Stimulated activated CD8-positive, alpha-beta memory T cell treated with anti-CD3 and anti-CD28 coated beads, Interleukin-7, amount 100 ng/mL, for 4 hours (primary cell): ENCODE measurements at places on chromosomes 2 and 18.

GRCh38 chr2:237278568-237278967, 135.4 kb downstream of the COL6A3 start:
- no peak for DNase-seq

GRCh38 chr2:200306931-200307723, 634 bp downstream of the SPATS2L start:
- DNase-seq: no peak

DNA sequence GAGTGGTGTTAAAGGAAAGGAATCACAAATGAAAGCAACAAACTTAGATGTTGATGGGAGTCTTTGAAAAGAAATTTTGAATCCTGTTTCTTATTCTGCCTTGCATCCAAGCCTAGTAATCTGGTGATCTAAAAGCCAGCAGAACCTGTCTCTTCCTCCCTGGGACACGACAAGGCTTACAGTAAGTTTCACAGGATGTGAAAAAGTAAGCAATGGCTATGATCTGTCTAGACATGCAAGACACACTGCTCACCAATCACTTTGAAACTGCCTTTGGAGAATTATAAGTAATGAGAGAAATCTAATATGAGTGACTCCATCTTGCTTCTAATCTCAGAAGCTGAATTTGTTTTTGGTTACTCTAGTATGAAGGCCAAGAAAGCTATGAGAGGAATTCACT, 103.7 kb downstream of the KCNH7 start:
- no peak for DNase-seq

DNA sequence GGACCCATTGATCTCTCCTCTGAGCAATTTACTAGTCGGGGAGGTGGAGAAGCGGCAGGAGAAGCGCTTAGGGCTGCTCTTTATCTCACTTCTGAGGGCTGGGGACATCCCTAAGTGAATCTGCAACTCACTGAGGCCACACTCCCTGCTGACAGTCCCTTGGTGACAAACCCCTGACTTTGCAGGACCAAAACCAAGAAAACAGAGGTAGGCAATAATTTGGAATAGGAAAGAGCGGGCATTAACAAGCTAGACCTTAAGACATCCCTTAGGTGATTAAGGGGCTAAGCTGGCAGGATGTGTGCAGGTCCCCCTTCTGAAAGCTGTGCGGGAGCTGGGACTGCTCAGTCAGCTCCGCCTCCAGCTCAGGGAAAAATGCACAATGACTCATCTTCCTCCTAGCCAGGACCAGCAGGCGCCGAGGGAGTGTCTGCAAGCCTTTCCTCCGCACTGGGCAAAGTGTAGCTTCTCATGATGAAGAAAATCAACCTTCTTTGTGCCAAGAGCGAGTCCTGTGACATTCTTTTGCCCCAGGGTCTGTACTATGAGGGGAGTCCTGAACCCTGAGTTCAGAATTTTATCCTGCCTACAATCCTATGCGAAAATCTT, 63.3 kb downstream of the BOD1L2 start:
- DNase-seq: no peak

GRCh38 chr18:62796216-62796621, 80.9 kb downstream of the PHLPP1 start:
- no peak for DNase-seq

DNA sequence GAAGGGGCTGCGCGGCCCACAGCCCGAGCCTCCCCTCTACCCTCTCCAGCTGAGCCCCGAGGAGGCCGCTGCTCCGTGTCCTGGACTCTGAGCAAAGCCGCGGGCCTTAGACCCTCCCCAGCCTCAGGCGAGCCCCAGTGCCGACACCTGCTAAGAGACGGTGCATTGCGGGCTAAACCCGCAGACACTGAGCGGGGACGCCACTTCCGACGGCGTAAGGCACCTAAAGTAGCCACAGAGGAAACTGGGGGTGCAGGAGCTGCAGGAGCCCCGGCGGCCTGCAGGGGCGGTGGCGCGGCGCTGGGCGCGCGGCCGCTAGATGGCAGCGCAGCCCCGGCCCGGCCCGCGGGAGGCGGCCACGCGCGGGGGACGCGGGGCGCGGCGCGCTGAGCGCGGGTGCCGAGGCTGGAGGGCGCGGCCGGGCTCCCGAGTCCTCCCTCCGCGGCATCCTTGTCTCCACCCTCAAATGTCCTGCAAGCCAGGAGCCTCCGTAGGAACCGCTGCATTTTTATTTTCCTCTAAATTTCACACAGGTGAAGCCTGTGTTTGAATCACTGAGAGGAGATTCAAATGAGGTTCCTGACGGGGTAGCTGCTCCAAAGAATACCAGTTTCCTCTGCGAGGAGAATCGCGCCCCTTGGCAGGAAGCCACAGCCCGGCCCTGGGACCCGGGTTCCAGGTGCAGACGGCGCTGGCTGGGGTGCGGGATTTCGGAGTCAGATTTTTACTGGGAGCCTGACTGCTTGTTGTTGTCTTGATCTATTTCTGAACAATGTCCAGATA, 650.5 kb downstream of the GALR1 start:
- peak; percentile 33 for DNase-seq

DNA sequence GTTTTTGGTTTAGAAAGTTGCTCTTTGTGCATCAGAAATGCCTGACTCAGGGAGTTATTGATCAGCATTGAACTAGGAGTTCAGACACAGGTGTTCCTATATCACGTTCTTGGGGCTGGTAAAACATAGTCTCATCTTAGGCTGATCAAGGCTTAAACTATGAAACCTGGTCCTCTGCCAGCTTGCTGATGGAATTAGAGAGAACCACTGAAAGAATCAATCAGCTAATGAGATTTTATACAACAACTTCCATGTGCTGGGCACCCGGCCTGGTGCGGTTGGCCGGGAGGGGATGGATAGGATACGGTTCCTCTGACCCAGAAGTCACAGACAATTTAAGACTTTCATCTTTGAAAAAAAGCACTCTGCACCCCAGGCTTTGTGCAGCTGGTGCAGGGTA, 164.9 kb downstream of the RDH14 start:
- DNase-seq: no peak

DNA sequence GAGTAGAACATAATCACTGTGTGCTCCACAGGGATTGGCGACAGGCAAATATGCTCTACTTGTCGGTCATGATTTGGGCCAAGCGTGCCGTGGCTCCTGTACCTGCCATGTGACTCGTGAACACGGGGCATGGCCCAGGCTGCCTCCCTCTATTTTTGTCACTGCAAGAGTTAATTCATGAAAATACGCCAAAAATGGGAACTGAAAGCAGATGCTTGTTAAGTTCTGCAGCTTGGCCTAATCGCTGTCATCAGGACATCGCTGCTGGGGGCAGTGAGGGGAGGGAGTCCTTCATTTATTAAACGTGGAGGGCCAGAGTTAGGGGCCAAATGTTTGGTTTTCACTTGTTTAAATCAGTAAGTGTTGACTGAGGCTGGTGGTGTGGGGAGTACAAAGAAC, 177.8 kb downstream of the BCL2 start:
- DNase-seq: no peak

DNA sequence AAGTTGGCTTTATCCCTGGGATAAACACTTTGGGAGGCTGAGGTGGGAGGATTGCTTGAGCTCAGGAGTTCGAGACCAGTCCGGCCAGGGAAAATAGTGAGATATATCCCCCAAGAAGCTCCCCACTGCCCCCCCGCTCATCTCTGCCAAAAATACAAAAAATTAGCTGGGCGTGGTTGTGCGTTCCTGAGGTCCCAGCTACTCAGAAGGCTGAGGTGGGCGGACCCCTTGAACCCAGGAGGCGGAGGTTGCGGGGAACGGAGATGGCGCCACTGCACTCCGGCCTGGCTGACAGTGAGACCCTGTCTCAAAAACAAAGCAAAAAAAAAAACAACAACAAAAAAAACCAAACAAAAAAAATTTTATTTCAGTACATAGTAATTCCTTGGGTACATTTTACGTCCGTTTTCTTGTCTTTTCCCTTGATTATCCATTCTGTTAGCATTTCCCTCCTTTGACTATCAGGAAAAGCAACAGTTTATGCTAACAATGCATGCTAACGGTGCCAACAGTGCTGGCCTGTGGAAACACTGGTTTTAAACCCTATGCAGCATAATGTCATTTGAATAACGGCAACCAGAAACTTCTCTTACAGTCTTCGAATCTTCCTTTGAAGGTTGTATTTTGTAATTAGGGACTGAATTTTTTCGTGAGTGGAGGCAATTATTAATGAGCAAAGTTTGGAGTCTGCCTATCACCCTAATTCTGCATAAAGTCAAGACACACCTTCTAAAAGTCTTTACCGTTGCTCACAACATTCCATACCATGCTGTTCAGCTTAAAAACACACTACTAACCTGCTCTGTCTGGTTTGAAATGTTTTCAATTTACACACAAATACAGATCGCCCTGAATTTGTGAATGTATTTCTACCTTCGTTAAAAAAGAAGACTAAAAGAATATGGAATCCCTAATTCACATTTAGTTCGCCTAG, 721 bp upstream of the MIB1 start:
- DNase-seq: no peak

DNA sequence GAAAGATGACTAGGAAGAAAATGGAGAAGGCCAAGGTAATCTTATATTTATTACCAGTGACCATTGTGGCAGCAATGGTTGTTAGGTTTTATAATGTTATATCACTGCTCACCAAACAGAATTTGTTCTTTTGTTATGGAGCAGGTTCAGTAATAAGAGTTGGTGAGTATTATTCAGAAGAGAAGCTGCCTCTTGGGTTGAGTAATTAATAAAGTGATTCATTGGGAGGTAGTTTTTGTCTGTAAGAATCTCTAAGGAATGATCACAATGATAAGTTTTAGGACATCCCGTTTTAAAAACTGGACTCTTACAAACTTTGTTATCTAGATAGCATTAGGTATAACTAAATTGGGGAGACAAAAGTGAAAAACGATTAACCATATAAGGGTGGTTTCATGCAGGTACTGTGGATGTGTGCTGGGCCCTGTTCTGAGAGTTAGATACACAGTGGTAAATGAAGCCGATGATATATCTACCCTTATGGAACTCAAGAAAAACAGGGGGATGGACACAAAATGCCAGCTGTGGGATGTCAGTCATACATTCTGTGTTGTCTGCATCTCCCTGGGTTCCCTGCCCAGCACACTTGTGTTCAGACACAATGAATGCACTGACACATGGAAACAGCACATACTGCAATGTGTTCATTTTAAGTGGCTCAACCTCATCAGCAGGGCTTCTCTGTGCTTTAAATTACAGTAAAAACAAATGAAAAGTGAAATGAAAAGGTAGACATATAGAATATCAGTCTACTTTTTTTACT, 7.5 kb downstream of the MAP4K4 start:
- no peak for DNase-seq

DNA sequence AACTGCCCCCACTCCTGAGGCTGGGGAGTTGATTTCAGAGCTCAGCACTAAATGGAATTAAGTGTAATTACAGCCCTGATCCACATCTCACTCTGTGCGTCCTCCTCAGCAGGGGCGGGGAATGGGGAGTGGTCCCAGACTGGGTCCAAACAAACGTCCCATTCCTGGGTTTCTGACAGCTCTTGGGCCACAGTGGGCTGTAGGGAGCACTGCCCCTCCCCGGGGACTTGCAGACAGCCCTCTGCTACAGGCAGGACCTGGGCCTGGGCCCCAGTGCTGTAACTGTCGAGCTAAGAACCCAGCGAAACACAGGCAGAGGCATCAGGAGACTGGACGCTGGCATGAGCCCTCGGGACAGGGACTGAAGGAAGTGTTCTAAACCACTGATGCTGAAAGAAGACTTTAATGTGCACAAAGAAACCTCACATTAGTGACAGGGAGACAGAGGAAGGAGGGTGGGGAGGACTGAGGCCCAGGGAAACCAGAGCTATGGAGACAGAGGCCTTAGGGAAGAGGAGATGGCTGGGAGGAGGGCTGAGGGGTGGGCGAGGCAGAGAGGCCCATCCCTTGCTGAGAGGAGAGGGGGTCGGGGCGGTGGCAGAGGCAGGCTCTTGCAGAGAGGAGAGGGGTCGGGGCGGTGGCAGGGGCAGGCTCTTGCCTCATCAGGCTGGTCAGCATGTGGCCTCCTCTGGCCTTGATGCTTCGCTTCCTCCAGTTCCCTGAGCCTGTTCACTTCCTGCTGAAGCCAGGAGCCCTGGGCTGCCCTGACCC, 5.8 kb upstream of the SEMA4C start:
- no peak for DNase-seq

DNA sequence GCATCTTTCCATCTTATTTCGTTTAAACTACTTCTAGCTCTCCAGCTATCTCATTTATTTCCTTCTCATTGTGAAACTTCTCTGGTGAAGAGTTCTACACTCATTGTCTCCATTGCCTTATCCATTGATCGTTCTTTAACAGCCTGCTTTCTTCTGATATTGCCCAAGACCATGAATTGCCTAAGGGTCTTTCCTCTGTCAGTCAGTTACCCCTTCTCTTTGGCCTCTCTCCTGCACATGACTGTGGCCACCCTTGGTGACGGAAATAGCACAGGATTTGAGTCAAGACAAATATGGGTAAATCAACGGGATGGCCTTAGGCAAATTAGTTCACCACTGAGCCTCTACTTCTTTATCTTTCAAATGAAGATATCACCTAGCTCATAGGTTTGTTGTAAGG, 26.6 kb downstream of the NHEJ1 start:
- DNase-seq: no peak

DNA sequence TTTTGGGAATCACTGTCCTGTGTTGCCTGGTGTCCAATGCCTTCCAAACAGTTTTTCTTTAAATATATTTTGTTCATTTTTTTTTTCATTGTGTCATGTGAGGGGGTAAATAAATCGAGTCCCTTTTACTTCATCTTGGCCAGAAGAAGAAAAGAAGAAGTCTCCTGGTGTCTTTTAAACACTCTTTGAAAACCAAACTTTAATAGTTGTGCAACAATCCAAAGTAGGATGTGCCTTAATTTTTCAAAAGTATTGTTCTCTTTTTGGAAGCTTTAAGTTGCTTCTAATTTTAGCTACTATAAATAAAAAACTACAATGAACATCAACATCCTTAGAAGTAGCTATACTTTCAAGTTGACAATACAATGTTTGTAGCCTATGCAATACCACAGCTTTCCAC, 154.9 kb downstream of the ATAD2B start:
- DNase-seq: no peak

DNA sequence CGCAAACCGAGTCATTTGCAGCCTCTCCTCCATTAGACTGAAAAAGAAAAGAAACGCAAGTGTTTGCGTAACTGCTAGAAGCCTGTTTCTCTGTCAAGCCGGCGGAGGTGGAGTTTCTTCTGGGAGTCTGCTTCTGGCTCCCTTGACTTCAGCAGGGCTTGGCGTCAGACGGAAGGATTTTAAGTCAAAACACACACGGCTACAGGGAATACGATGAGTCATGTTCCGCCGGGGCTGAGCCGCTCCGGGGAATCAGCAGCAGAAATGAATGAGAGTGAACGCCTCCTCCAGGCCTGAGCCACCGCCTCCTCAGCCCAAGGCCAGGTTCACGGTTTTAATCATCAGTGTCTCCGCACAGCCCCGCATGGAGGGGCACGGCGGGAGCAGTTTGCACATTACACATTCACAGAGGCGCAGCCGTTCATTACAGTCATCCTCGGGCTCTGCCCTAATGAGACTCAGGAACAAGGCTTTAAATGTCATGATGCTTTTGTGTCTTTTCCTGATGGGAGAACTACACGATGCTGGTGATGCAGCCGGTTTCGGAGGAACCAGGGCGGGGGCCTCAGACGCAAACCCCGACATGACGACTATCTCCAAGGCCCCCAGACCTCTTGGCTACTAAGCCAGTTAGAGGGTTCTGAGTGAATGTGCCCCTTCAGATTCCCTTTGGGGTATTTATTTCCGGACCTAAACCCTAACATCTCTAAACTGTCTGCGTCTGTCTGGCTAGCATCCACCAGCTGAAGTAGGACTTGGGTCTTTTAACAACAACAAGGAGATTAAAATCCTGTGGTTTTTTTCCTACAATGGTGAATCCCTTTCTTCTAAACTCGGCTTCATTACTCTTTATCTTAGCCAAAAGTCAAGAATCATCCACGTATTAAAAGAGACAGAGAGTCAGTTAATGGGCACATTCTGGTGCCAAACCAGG, 11.1 kb upstream of the SCG2 start:
- DNase-seq: no peak
